ENCODE measurements at places on chromosomes 4 and X. TPM values are rescaled to one million over a fixed set of nuclear protein-coding genes. Genes with fewer than 3 reads are reported as not detected.
A peak's percentile ranks its signal among the peaks of the same experiment; 100 is the strongest.

DNA sequence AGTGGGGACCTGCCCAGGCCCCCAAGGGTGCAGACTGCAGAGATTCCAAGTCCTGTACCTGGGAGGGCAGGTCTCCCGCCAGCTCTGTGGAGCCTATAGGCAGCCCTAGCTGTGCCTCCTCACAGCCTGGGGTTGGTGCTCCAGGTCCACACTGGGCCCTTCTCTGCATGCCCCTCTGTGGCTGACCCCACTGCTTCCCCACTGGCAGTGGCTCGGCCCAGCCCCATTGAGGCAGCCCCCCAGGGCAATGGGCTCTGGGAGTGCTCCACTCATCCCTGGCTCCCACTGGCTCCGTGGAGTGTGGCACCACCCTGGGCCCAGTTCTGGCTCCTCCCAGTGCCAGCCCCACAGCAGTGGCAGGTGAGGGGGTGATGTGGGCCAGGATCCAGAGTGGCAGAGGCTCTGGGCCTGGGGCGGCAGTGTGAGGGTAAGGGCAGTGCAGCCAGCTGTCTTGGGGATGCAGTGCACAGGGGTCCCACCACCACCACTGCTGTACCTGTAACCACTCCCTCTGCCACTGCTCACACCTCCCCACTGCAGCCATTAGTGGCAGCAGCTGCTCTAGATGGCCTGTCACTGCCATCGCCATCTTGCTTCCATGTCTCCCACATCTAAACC is 312.2 kb downstream of the GPM6A start:
- no peaks in the 10 kb centered on the region for H3K4me1 ChIP-seq
- H3K4me3 ChIP-seq: no peak overlapping the region
- no peaks in the 10 kb centered on the region for H3K36me3 ChIP-seq
- no peak for DNase-seq

DNA sequence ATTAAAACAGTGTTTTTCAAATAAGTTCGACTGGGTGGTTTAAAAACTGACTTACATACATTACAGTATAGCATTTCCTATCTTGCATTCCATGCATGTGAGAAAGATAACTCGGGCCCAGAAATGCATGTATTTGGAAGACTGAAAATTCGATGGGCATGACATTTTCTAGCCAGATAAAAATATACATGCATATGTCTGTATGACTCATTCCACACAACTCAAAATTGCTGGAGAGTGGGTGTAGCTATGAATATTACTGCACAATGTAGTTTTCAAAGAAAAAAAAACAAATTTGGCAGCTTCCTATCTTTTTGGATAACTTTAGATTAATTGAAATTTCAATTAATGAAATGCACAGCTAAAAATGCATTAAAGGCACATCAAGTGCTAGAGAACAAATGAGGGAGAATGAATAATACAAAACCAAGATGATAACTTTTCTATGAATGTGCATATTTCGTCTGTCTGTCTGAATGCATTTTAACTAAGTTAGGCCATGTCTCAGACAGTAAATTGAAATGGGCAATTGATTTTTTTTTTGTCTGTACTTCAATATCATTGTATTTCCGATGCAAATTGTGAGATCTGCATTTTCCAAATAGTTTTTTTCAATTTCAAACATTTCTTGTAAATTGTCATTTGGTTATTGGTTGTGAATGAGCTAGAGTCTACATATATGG is 54.5 kb upstream of the GABRA2 start:
- DNase-seq: no peak
- H3K4me1 ChIP-seq: no peaks in the 10 kb centered on the region
- no peaks in the 10 kb centered on the region for H3K27me3 ChIP-seq
- no peaks in the 10 kb centered on the region for H3K36me3 ChIP-seq
- no peak overlapping the region for H3K27ac ChIP-seq
- no peak overlapping the region for H3K4me3 ChIP-seq

Gene ADH7
- total RNA-seq: not detected

Gene RBMXL3
- total RNA-seq: not detected

- no peak for DNase-seq
- no peaks in the 10 kb centered on the region for H3K4me1 ChIP-seq
- H3K4me3 ChIP-seq: no peak overlapping the region
- no peak overlapping the region for H3K27ac ChIP-seq
These were observed 863 bp upstream of the XPNPEP2 start for GRCh38 chrX:129737916-129738315.

- no peaks in the 10 kb centered on the region for H3K27me3 ChIP-seq
- H3K27ac ChIP-seq: no peak overlapping the region
- no peak overlapping the region for H3K4me3 ChIP-seq
- no peaks in the 10 kb centered on the region for H3K36me3 ChIP-seq
- DNase-seq: no peak
- peaks cover 6% of the 10 kb centered on the region for H3K4me1 ChIP-seq
These were observed 100.0 kb upstream of the STX18 start for GRCh38 chr4:4641661-4642495.

DNA sequence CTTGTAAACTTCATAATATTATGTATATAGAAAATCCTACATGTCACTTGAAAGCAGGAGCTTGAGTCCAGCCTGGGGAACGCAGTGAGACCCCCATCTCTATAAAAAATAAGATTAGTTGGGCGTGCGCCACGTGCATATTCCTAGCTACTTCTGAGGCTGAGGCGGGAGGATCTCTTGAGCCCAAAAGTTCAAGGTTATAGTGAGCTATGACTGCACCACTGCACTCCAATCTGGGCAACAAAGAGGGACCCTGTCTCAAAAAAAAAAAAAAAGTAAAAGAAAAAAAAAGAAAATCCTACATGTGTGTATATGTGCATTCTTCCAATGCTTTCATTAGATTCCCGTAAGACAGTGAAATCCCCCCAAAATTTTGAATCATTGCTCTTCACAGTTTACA is 1.7 kb downstream of the SEC31A start:
- DNase-seq: no peak
- peak overlapping the region; percentile 92 for H3K27ac ChIP-seq
- no peaks in the 10 kb centered on the region for H3K27me3 ChIP-seq
- H3K4me3 ChIP-seq: peak overlapping the region; percentile 90

GRCh38 chr4:15158406-15159091 is 156.3 kb downstream of the CPEB2 start:
- H3K4me3 ChIP-seq: no peak overlapping the region
- H3K4me1 ChIP-seq: no peaks in the 10 kb centered on the region
- no peaks in the 10 kb centered on the region for H3K27me3 ChIP-seq
- no peaks in the 10 kb centered on the region for H3K36me3 ChIP-seq
- no peak overlapping the region for H3K27ac ChIP-seq

GRCh38 chr4:118279328-118279727 is 73.5 kb downstream of the PRSS12 start:
- peaks cover 14% of the 10 kb centered on the region for H3K36me3 ChIP-seq
- H3K4me3 ChIP-seq: peak overlapping the region; percentile 97
- peak overlapping the region; percentile 96 for H3K27ac ChIP-seq
- H3K4me1 ChIP-seq: peaks cover 16% of the 10 kb centered on the region

Gene OCIAD1
- total RNA-seq: 103 TPM

Gene FUNDC2
- total RNA-seq: 68.8 TPM

DNA sequence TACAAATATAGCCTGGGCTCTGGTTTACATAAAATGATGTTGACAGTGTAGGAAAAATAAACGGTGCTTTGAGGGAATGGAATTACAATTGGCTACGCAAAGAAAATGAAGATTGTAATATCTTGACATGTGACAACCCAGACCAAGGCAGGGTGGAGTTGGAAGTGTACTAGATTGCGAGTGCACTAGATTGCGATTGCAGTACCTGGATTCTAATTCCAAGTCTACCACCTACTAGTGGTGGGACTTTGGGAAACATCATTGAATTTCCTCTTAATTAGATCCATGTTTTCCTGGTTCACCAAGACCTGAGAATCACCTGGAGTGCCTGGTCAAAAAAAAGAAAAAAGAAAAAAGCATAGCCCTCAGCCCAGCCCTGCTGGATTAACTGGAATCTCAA is 18.6 kb downstream of the EGF start:
- no peak overlapping the region for H3K27ac ChIP-seq
- no peaks in the 10 kb centered on the region for H3K36me3 ChIP-seq
- H3K4me1 ChIP-seq: no peaks in the 10 kb centered on the region
- no peaks in the 10 kb centered on the region for H3K27me3 ChIP-seq
- H3K4me3 ChIP-seq: no peak overlapping the region

- no peak within 1 kb of the TSS for H3K4me3 ChIP-seq
- no peaks in the 10 kb centered on the region for H3K4me1 ChIP-seq
- no peak within 1 kb of the TSS for H3K27ac ChIP-seq
- H3K36me3 ChIP-seq: no peaks in the 10 kb centered on the region
These were observed at the start of gene H2BW2 for GRCh38 chrX:104039689-104040505. Gene H2BW2 (plus strand): TSS chrX:104039956. CDS start chrX:104039995, 39 bp downstream.

- DNase-seq: no peak
- no peaks in the 10 kb centered on the region for H3K36me3 ChIP-seq
- H3K27ac ChIP-seq: no peak overlapping the region
- no peak overlapping the region for H3K4me3 ChIP-seq
These were observed 123.2 kb upstream of the FAM9C start for GRCh38 chrX:13167481-13168231.

All from Panc1 (cell line).